ENCODE measurements at places on chromosomes 16 and 17.

GRCh38 chr17:354651-355556 lies 2.3 kb upstream of the RPH3AL start:
- no peak for DNase-seq

DNA sequence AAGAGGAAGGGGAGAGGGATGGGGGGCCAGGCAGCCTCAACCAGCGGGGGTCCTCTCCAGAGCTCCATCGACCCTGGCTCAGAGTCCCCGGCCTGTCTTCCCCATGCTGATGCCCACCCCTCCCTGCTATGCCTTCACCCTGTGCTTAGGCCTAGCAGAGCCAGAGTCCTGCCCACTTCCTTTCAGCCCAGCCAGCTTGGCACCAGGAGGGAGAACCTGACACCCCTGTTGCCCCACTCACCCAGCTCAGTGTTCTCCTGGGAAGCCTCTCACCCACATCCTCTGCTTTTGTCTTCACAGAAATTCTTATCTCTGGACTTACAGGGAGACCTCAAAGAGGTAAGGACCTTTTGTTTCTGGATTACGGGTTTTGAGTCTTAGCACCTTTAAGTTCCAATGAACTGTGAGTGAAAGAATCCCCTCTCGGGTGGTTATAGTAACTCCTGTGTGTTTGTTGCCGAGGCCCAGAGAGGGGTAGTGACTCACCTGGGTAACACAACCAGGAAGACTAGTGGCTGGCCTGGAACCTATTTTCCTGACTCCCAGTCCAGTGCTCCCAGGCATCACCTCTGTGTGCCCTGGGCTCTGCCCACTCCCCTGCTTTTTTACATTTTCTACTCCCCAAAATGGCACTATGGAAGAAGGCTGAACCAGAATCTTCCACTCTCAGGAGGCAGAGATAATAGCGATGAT lies 53.3 kb downstream of the CES1 start:
- no peak for DNase-seq

- DNase-seq: no peak
Observed at GRCh38 chr16:68768175-68768574, 31.1 kb downstream of the CDH1 start.

- no peak for DNase-seq
Observed at GRCh38 chr17:75367312-75367711, 38.2 kb downstream of the GRB2 start.

- no peak for DNase-seq
Observed at GRCh38 chr16:11801481-11802021, 4.5 kb upstream of the ZC3H7A start.

DNA sequence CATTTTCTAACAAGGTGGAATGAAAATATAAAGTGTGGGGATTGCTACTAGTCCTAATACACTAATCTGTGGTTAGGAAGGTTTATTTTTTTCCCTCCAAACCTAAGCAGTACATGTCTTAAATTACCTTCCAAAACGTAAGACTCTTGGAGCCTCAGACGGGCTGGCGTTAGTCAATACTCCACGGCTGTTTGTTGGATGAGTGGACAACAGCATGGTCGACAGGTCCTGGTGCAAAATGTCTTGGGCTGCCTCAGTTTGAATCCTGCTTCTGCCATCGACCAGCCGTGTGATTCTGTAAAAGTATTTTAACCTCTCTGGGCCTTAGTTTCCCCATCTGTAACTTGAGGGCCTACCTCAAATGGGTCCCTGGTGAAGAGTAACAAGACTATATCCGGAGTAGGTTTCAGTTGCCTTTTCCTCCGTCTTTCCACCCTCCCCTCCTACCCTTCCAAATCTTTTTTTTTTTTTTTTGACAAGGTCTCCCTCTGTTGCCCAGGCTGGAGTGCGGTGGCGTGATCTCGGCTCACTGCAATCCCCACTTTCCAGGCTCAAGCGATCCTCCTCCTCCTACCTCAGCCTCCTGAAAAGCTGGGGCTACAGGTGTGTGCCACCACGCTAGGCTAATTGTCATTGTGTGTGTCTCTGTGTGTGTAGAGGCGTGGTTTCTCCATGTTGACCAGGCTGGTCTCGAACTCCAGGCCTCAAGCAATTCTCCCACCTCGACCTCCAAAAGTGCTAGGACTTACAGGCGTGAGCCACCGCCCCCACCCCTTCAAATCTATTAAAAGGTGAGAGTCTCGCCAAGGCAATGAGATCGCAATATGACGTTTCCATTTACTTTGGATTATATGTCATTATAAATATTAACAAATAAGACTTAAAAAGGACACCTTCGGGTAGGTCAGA lies 5.8 kb downstream of the SCGB1C2 start:
- DNase-seq: no peak

DNA sequence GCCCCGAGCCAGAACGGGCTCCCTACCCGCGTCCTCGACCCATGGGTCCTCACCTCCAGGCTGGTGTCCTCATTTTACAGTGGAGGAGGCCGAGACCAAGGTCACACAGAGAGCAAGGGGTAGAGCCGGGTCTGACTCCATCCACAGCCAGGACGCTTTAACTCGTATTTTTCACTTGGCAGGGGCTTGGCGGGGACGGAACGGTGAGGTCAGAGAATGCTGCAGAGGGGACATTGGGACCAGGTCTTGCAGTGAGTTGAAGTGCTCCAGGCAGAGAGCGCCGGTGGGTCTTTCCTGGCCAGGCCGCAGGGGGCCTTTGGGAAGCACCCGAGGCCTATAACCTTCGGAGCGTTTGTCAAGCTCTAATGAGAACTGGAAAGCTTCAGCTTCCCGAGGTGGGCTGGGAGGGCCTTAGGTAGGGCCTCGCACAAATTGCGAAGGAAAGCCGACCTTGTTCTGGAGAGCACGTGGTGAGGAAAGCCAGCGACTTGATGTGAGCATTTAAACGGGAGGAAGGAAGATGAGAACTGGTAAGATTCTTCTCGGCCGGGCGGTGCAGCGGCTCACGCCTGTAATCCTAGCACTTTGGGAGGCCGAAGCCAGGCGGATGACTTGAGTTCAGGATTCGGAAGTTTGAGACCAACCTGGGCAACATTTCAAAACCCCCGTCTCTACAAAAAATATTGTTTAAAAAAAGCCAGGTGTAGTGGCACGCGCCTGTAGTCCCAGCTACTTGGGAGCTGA lies 908 bp upstream of the CLUH start:
- no peak for DNase-seq

DNA sequence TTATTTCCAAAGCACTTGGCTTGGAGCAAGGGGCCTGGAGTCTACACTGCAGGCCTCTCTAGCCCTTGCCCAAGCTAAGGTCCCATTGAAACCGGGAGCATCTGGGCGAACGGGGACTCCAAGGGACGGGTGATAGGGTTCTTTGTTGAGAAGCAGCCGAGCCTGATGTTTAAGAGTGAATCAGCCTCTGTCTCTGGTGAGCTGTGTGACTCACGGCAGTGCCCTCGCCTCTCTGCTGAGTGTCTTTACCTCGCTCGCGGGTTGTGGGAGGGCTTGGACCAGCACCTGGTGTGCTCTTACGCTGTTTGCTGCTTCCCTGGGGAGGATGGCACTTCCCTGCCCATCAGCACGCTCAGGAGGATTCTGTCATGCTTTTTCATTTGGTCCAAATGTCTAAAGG lies 1.3 kb downstream of the HGS start:
- DNase-seq: no peak

- no peak for DNase-seq
Observed at GRCh38 chr16:893360-893759, 77.4 kb downstream of the LMF1 start.

GRCh38 chr17:55037828-55038227 lies 69.3 kb downstream of the STXBP4 start:
- DNase-seq: no peak

DNA sequence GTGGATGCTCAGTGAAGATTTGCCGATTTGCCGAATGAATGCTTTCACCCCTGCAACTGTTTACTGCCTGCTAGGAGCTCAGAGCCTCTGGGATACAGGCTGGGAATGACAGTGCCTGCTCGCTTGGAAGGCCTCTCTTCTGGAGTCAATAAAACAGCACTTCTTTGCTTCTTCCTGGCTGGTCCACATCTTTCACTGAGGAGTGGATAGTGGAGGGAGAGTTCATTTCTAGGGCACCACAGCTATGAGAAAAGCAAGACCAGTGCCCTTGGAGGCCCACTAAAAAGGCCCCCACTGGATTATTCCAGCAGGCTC lies 3.1 kb upstream of the USP7 start:
- DNase-seq: no peak

DNA sequence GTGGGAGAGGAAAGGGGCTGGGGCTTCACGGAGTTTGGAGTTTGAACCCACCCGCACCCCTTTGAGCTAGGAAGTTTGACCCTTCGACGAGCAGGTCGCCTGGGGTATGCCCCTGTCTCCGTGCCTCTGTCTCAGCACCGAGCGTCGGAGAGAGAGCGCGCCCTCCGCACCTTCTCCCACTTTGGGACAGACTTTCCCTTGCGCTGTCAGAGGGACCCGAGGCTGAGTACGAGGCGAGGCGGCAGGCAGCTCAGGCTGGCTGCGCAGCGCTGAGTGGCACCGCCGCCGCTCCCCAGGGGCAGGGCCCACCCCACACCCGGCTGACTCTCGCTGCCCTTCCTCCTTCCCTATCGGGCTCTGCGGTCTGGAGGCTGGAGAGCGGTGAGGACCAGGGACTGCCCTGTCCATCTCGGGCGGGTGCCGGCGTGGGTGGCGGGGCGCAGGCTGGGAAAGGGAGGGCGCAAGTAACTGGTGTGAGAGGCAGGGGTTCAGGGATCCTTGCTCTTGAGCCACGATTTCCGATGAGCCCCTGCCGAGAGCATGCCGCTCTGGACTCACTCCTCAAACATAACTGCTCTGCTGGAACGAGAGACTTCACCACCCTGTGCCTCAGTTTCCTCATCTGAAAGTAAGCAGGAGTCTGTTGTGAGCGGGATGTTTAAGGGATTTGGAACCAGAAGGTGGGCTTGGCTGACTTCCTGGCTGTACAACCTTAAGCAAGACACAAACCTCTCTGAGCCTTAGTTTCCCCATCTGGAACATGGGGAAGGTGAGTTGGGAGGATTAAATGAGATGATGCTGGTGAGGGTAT lies 981 bp downstream of the BEAN1 start:
- DNase-seq: no peak

- no peak for DNase-seq
Observed at GRCh38 chr16:445566-445965, 20.1 kb downstream of the RAB11FIP3 start.

GRCh38 chr17:58120195-58120822 lies 27.9 kb upstream of the OR4D1 start:
- DNase-seq: no peak

GRCh38 chr16:27932542-27933135 lies 130.9 kb downstream of the GSG1L start:
- DNase-seq: no peak
